ENCODE measurements at places on chromosomes 1 and 21.
A peak's percentile ranks its signal among the peaks of the same experiment; 100 is the strongest.

GRCh38 chr1:6599141-6599975 is 3.3 kb downstream of the KLHL21 start:
- peak; percentile 71 for DNase-seq

GRCh38 chr1:83086346-83086745 is 912.6 kb downstream of the TTLL7 start:
- no peak for DNase-seq

DNA sequence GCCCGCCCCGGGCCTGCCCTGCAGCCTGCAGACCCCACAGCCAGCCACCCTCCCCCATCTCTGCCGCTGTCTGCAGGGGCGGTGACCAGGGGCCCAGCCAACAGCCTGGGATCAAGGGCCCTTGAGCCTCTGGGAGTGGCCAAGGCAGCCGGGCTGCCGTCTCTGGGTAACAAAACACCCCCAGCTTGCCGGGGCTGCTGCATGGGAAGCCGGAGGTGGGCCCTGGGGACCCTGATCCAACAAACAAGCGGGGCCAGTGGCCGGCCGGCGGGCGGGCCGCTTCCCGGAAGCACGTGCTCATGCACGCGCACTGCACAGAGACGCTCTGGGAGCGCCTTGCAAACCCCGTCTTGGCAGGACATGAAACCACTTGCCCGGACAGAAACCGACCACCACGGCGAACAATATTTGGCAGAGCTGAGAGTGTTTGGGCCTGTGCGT is 13.2 kb downstream of the MEGF6 start:
- no peak for DNase-seq

- no peak for DNase-seq
Observed at GRCh38 chr1:13642306-13643004, 57.5 kb upstream of the PRDM2 start.
